ENCODE measurements at places on chromosomes 7 and 10. TPM values are rescaled to one million over a fixed set of nuclear protein-coding genes. Genes with fewer than 3 reads are reported as not detected.

- DNase-seq = no peak
Measured at GRCh38 chr10:108434559-108435252, 1270.2 kb upstream of the SORCS1 start.

GRCh38 chr10:20742737-20743541 is 154.2 kb downstream of the NEBL start:
- DNase-seq = no peak

GRCh38 chr10:20993389-20993788 is 96.3 kb upstream of the NEBL start:
- peak; percentile 75 for DNase-seq

DNA sequence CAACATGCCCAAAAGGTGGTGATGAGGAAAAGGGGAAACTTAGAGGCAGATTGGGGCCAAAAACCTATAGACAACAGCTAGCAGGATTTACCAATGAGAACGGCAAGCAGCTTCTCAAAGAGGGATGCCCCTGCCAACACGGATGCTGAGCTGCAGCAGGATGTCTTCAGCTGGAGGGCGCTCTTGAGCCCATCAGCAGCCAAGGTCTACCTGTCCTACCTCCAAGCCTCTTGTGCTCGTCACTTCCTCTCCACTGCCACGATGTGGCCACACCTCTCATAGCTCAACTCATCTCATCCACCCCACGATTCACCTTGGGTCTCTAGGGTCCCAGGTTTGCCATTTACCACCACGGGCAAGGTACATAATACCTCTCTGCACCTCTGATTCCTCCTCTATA is 36.5 kb downstream of the DLG5 start:
- DNase-seq = no peak

- no peak for DNase-seq
Measured at GRCh38 chr10:86085686-86086085, 280.9 kb downstream of the GRID1 start.

DNA sequence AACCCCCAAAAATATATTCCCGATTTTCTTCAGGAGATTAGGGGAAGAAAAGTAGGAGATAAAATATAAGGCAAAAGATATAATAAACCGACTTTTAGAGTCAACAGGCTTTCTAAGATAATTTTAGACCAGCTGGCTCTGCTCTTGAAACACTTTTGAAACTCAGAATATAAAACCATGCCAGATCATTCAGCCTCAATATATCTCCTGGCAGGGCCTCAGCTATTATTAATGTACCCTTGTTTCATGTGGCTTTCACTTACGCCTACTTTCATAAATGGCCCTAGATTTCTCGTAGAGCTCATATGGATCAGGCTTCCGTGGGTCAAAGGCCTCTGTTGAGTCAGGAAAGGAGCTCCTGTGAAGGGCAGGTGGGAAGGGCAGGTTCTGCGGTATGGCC is 396.0 kb downstream of the PHTF2 start:
- no peak for DNase-seq

GRCh38 chr7:134755422-134756022 is 23.9 kb upstream of the CALD1 start:
- DNase-seq = peak; percentile 50

- peak; percentile 84 for DNase-seq
Measured at GRCh38 chr7:27161721-27162560, 3.4 kb downstream of the HOXA9 start.

GRCh38 chr10:113569576-113569975 is 16.7 kb downstream of the HABP2 start:
- DNase-seq = no peak

LIPF gene
- total RNA-seq = not detected

ATRNL1 gene
- total RNA-seq = 1.4 TPM

All from osteoblast (primary cell).